Activated CD4-positive, alpha-beta memory T cell treated with anti-CD3 and anti-CD28 coated beads for 36 hours (primary cell): ENCODE measurements at places on chromosomes 5 and 9. TPM values are rescaled to one million over a fixed set of nuclear protein-coding genes. Genes with fewer than 3 reads are reported as not detected.

SHOC1 gene
- total RNA-seq: not detected

ZNF484 gene
- 7.5 TPM for total RNA-seq

ANKRD34B gene
- total RNA-seq: not detected

MSANTD3 gene
- total RNA-seq: 16.3 TPM

CCL28 gene
- 7.6 TPM for total RNA-seq

IRX2 gene
- total RNA-seq: not detected

WDR36 gene
- 44.1 TPM for total RNA-seq

FAM193B gene
- total RNA-seq: 70.7 TPM

CSF2 gene
- 128 TPM for total RNA-seq

LRRC14B gene
- total RNA-seq: not detected

- peak overlapping the region; percentile 98 for H3K27ac ChIP-seq
- H3K4me1 ChIP-seq: peaks cover 56% of the 10 kb centered on the region
- peaks cover 31% of the 10 kb centered on the region for H3K36me3 ChIP-seq
- DNase-seq: peak; percentile 74
Observed at GRCh38 chr9:114958021-114958843, 27.8 kb upstream of the TNFSF8 start.

DNA sequence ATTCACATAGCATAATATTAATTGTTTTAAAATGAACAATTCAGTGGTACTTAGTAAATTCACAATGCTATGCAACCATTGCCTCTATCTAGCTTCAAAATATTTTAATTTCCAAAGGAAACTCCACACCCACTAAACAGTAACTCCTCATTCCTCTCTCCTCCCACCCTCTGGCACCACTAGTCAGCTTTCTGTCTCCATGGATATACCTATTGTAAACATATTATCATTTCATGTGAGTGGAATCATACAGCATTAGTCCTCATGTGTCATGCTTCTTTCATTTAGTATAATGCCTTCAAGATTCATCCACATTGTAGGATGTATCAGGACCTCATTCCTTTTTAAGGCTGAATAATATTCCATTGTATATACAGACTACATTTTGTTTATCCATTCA lies 48.6 kb downstream of the PHF2 start:
- H3K4me3 ChIP-seq: no peak overlapping the region
- H3K27ac ChIP-seq: no peak overlapping the region
- H3K27me3 ChIP-seq: no peaks in the 10 kb centered on the region
- H3K36me3 ChIP-seq: peaks cover 11% of the 10 kb centered on the region
- no peak for DNase-seq
- peaks cover 10% of the 10 kb centered on the region for H3K4me1 ChIP-seq

GRCh38 chr5:38806775-38807258 lies 39.0 kb upstream of the OSMR start:
- peak; percentile 65 for DNase-seq
- peaks cover 19% of the 10 kb centered on the region for H3K4me1 ChIP-seq
- peaks cover 13% of the 10 kb centered on the region for H3K27me3 ChIP-seq
- no peak overlapping the region for H3K27ac ChIP-seq
- H3K4me3 ChIP-seq: no peak overlapping the region
- H3K36me3 ChIP-seq: no peaks in the 10 kb centered on the region

DNA sequence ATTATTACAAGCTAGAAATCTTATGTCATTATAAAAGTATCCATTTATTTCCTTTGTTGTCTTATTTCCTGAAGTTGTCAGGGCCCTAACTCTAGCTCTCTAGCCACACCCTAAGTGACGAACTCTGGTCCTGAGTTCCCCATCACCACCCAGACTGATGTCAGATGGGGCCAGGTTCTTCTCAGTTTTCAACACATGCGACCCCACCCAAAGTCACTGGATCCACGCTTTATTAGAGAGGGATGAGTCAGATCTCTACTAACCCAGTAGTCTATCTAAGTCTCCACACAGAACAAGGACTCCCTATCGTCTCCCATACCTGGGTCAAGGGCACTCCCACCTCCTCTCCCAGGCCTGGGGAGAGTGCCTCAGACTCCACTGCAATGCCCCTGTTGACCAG lies 6.8 kb upstream of the FEM1C start:
- no peaks in the 10 kb centered on the region for H3K4me1 ChIP-seq
- H3K4me3 ChIP-seq: no peak overlapping the region
- H3K27me3 ChIP-seq: peaks cover 7% of the 10 kb centered on the region
- no peak overlapping the region for H3K27ac ChIP-seq
- no peak for DNase-seq

- no peak for DNase-seq
- no peak overlapping the region for H3K4me3 ChIP-seq
- peaks cover 16% of the 10 kb centered on the region for H3K27me3 ChIP-seq
- H3K27ac ChIP-seq: no peak overlapping the region
- no peaks in the 10 kb centered on the region for H3K36me3 ChIP-seq
Observed at GRCh38 chr5:54360925-54361662, 50.7 kb upstream of the ARL15 start.

DNA sequence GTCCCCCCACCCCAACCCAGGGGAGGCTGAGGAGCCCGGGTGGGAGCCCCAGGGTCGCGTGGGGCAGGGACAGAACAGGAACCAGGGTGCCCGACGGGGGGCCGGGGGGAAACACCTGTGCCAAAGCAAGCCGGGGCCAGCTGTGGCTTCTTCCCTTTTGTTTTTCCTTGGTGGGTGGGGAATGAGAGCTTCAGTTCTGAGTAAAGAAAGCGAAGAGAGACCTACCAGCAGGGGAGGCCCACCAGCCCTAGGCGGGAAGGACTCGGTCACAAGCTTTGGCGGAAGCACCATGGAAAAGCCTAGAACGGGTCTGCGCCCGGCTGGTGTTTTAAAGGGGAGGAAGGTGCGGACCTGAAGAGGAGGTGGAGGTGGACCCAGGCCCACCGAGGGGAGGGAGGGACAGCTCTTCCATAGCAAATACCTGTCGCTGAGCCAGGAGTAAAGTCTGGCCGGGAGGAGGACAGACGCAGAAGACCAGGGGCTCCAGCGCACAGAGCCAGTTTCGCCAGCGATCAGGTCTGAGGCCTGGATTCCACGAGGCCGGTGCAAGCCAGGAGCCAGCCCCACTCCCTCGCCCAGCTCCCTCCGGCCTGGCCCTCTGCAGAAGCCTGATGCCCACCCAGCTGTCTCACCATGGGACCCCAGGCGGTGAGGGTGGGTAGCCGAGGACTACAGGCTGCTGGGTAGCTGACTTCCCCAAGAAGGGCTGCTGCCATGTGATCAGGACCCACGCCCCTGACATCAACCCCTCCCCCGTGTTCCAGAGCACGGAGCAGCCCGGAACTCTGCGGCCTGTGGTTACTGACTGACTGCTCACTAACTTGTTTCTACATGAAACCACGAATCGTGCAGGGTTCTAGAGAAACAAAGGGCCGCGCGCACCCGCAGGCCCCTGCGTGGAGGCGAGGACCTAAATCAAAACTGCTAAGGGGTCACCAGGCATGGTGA lies 849 bp upstream of the MGAT1 start:
- H3K27me3 ChIP-seq: no peaks in the 10 kb centered on the region
- peaks cover 34% of the 10 kb centered on the region for H3K36me3 ChIP-seq
- H3K27ac ChIP-seq: peak overlapping the region; percentile 96
- peak; percentile 95 for DNase-seq
- peak overlapping the region; percentile 85 for H3K4me3 ChIP-seq

GRCh38 chr9:129077236-129077635 lies 3.7 kb upstream of the DOLPP1 start:
- no peaks in the 10 kb centered on the region for H3K27me3 ChIP-seq
- DNase-seq: no peak
- H3K36me3 ChIP-seq: no peaks in the 10 kb centered on the region

DNA sequence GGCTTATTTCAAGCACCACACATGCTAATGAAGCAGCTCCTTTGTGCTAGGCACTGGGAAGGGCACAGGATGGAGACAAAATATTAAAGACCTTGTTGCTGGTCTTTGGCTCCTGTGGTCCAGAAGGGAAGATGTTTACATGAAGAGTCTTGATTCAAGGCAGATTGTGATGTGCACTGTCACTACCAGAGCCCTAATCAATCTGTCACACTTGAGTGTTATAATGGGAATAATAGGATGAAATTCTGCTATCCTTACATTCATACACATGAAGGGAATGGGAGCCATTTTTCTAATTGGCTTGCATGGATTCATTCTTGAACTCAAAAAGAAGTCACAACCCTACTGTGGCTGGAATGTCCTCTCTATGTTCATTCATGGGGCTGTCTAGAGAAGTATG lies 203.0 kb downstream of the SEC61B start:
- peaks cover 3% of the 10 kb centered on the region for H3K27me3 ChIP-seq
- H3K4me3 ChIP-seq: no peak overlapping the region
- H3K27ac ChIP-seq: no peak overlapping the region
- no peaks in the 10 kb centered on the region for H3K36me3 ChIP-seq

- H3K4me3 ChIP-seq: no peak overlapping the region
- no peaks in the 10 kb centered on the region for H3K36me3 ChIP-seq
- no peak overlapping the region for H3K27ac ChIP-seq
- peaks cover 8% of the 10 kb centered on the region for H3K4me1 ChIP-seq
- DNase-seq: no peak
Observed at GRCh38 chr5:10484774-10485141, 43.1 kb downstream of the ROPN1L start.

- no peak overlapping the region for H3K27ac ChIP-seq
- no peak for DNase-seq
- H3K27me3 ChIP-seq: no peaks in the 10 kb centered on the region
- peaks cover 14% of the 10 kb centered on the region for H3K36me3 ChIP-seq
- no peaks in the 10 kb centered on the region for H3K4me1 ChIP-seq
Observed at GRCh38 chr5:78245136-78245535, 49.4 kb downstream of the AP3B1 start.

- no peak for DNase-seq
- H3K27me3 ChIP-seq: no peaks in the 10 kb centered on the region
- no peak overlapping the region for H3K4me3 ChIP-seq
- H3K4me1 ChIP-seq: no peaks in the 10 kb centered on the region
Observed at GRCh38 chr5:44565360-44565759, 176.1 kb upstream of the FGF10 start.

DNA sequence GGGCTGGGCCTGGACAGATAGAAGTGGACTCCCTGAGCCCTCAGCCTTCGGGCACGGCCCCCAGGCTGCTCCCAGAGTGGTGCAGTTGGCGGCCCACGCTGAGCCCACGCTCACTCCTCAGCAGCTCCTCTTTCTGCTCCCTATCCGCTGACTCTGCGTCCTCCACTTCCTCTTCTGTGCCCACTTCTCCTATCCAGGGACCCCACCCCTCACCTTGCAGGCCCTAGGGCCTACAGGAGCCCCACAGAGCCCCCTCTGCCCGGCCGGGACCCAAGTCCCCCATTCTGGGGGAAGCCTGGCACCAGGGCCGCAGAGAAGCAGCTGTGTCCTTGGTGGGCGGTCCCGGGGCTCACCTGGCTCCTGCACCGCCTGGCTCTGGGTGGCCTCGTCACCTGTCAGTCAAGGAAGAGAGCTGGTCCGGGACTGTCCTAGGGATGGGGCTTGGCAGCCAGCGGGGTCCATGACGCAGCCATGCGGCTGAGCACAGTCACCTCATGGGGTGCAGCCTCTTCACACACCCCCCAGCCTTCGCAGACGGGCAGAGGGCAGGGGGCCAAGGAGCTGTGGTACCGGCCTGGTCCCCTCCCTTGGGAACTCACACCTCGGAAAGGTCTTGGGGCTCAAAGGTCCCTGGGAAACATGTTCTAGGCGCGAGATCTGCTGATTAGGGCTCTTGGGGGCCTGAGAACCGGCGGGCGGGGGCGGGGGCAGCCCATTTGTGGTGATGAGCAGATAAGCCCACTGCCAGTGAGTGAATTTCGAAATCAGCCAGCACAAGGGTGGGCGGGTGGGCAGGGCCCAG lies 5.4 kb upstream of the NRARP start:
- no peaks in the 10 kb centered on the region for H3K36me3 ChIP-seq
- no peaks in the 10 kb centered on the region for H3K27me3 ChIP-seq
- no peak for DNase-seq
- H3K4me3 ChIP-seq: no peak overlapping the region
- H3K4me1 ChIP-seq: peaks cover 5% of the 10 kb centered on the region

GRCh38 chr9:76403352-76403751 lies 9.1 kb upstream of the RFK start:
- DNase-seq: peak; percentile 39
- H3K27ac ChIP-seq: peak overlapping the region; percentile 33
- H3K27me3 ChIP-seq: no peaks in the 10 kb centered on the region
- H3K36me3 ChIP-seq: no peaks in the 10 kb centered on the region

GRCh38 chr5:40841068-40841805 lies at the start of gene CARD6:
Gene CARD6 (plus strand): TSS chr5:40841367. CDS start chr5:40841383, 16 bp downstream.
- H3K4me3 ChIP-seq: peak within 1 kb of the TSS; percentile 80
- H3K27ac ChIP-seq: peak within 1 kb of the TSS; percentile 71
- H3K36me3 ChIP-seq: no peaks in the 10 kb centered on the region
- no peak for DNase-seq
